Caco-2 (cell line): ENCODE measurements at places on chromosomes 2 and 18. TPM values are rescaled to one million over a fixed set of nuclear protein-coding genes. Genes with fewer than 3 reads are reported as not detected.

DNA sequence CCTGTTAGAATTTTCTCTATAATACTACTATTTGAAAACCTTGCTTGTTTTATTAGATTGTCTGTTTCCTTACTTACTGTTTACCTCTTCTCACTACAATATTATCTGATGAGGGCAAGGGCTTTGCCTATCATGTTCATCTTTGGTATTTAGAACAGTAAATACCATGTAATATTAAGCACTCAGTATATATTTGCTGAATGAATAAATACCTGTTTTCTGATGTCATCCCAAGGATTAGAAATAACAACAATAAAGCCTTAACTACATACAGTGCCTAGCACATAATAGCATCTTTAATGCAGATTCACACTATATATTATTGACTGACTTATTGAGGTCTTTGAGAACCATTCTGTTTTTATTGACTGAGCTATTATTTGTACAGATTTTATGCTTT lies 142.1 kb downstream of the TMEM247 start:
- no peak for DNase-seq
- H3K4me3 ChIP-seq: no peak overlapping the region
- no peaks in the 10 kb centered on the region for H3K27me3 ChIP-seq
- H3K4me1 ChIP-seq: peaks cover 8% of the 10 kb centered on the region; the same call in 1 of the 2 replicates

GRCh38 chr2:126863336-126864015 lies 35.2 kb upstream of the TEX51 start:
- DNase-seq: no peak
- no peaks in the 10 kb centered on the region for H3K4me1 ChIP-seq
- no peak overlapping the region for H3K27ac ChIP-seq
- no peaks in the 10 kb centered on the region for H3K27me3 ChIP-seq

- no peaks in the 10 kb centered on the region for H3K27me3 ChIP-seq
- no peaks in the 10 kb centered on the region for H3K4me1 ChIP-seq
- no peak overlapping the region for H3K4me3 ChIP-seq
Measured at GRCh38 chr18:48017635-48018034, 87.2 kb upstream of the SMAD2 start.

DNA sequence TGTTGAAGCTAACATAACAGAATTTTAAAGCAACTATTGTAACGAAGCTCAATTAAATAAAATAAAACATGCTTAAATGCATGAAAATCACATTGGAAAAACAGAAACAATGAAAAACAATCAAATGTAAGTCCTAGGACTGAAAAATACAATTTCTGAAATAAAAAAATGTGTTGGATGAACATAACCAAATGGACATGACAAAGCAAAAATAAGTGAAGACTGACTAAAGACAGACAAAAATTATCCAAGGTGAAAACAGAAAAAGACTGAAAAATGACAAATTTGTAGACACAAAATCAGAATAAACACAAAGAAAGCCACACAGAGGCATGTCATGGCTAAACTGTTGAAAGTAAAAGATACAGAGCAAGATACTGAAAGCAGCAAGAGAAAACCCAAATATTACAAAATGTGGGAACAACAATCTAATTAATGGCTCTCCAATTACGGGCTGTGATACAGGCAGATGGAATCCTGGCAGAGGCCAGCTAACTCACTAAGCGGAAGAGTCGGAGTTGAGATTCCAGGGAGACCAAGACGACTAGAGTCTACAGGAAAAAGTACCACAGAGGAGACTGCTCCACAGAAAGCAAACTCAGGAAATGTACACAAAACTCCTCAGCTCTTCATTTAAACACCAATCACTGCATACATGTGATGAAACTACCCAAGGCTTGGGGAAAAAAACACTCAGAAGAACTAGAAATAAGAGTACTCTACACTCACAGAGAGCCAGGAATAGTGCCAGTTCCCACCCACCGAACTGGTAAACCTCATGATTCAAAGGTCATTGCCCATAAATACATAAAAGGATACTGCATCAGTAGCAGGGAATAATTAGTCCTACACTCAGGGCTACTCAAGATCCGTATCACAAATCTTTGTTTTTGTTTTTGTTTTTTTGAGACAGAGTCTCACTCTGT lies 83.6 kb downstream of the ATAD2B start:
- no peak overlapping the region for H3K4me3 ChIP-seq
- no peaks in the 10 kb centered on the region for H3K36me3 ChIP-seq
- no peak overlapping the region for H3K27ac ChIP-seq
- H3K4me1 ChIP-seq: no peaks in the 10 kb centered on the region
- no peak for DNase-seq

GRCh38 chr2:162210385-162210784 lies 32.9 kb downstream of the FAP start:
- no peaks in the 10 kb centered on the region for H3K27me3 ChIP-seq
- no peaks in the 10 kb centered on the region for H3K4me1 ChIP-seq
- no peak overlapping the region for H3K4me3 ChIP-seq
- H3K36me3 ChIP-seq: no peaks in the 10 kb centered on the region
- H3K27ac ChIP-seq: no peak overlapping the region

GRCh38 chr18:23416298-23416697 lies 36.8 kb upstream of the RIOK3 start:
- H3K27ac ChIP-seq: no peak overlapping the region
- no peaks in the 10 kb centered on the region for H3K4me1 ChIP-seq
- H3K27me3 ChIP-seq: no peaks in the 10 kb centered on the region
- no peak for DNase-seq

DNA sequence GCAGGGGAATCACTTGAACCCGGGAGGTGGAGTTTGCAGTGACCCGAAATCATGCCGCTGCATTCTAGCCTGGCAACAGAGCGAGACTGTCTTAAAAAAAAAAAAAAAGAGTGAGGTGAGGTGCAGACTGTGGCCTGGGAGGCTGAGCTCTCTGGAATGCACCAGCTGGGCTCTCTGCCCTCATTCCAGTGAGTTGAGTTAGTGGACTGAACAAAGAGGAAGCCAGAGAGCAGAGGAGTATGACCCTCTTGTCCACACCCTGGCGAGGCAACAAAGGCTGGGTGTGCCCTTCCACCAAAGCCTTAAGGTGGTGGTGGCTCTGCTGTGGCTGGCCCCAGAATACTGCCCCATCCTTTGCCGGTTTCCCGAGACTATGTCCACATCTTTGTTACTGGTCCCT lies 71.3 kb upstream of the ACKR3 start:
- H3K27ac ChIP-seq: no peak overlapping the region
- no peaks in the 10 kb centered on the region for H3K27me3 ChIP-seq
- no peaks in the 10 kb centered on the region for H3K36me3 ChIP-seq
- H3K4me1 ChIP-seq: no peaks in the 10 kb centered on the region
- no peak for DNase-seq

GRCh38 chr2:96772903-96773671 lies 12.4 kb downstream of the CNNM4 start:
- H3K27me3 ChIP-seq: no peaks in the 10 kb centered on the region
- H3K27ac ChIP-seq: peak overlapping the region; percentile 68
- DNase-seq: no peak
- peaks cover 19% of the 10 kb centered on the region for H3K4me1 ChIP-seq
- H3K36me3 ChIP-seq: no peaks in the 10 kb centered on the region

GRCh38 chr2:210577263-210578071 lies 21.1 kb downstream of the CPS1 start:
- DNase-seq: peak; percentile 31
- H3K27me3 ChIP-seq: no peaks in the 10 kb centered on the region
- no peak overlapping the region for H3K27ac ChIP-seq
- H3K36me3 ChIP-seq: no peaks in the 10 kb centered on the region

DNA sequence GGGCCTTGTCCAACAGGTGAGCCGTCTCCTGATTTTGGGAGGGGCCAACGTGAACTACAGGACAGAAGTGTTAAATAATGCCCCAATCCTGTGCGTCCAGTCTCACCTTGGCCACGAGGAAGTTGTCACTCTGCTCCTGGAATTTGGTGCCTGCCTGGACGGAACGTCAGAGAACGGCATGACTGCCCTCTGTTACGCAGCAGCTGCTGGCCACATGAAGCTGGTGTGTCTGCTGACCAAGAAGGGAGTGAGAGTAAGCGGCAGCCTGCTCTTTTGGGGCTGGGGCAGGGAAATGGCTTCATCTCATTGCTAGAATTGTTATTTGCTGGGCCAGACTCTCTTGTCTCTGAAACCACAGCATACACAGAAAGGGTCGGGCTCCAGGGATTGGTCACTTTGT lies 92.3 kb downstream of the WDSUB1 start:
- H3K27ac ChIP-seq: no peak overlapping the region
- H3K4me1 ChIP-seq: no peaks in the 10 kb centered on the region
- no peaks in the 10 kb centered on the region for H3K27me3 ChIP-seq
- H3K36me3 ChIP-seq: no peaks in the 10 kb centered on the region

- H3K27me3 ChIP-seq: no peaks in the 10 kb centered on the region
- H3K4me3 ChIP-seq: no peak overlapping the region
- peak overlapping the region; percentile 92 for H3K27ac ChIP-seq
- DNase-seq: no peak
Measured at GRCh38 chr2:203059567-203060240, 45.0 kb downstream of the NBEAL1 start.

DNA sequence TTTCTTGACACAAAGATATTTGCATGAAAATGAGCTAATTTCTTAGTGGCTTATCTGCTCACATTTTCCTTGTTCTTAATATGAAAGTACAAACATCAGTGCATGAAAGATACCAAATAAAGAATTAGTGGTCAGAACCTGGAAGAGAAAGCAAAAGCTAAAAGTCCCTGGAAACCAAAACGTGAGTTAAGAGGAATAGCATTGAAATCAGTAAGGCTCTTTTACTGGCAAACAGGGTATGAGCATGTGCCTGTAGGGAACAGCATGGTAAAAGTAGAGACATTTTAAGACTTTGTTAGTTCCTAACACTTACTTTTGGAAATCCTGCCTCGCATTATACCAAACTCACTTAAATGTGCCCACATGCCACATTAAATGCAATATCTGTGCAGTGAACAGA lies 31.9 kb upstream of the CWC22 start:
- H3K4me1 ChIP-seq: peaks cover 11% of the 10 kb centered on the region; the same call in 1 of the 2 replicates
- no peaks in the 10 kb centered on the region for H3K36me3 ChIP-seq
- no peak overlapping the region for H3K4me3 ChIP-seq
- H3K27me3 ChIP-seq: no peaks in the 10 kb centered on the region

DNA sequence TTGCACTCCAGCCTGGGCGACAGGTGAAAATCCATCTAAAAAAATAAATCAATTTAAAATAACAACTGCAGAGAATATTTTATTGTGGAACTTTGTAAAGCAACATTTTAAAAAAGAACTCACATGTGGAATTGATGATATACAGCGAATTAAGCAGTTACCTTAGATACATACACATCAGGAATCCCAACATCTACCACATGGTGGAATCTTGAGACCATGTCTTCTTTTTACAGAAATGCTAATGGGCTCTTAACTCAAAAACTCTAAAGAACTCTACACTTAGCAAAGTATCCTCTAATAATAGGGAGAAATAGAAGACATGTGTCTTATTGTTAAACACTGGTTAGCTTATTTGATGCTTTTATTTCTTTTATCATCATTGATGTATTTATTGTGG lies 373.6 kb downstream of the CDH7 start:
- no peak overlapping the region for H3K4me3 ChIP-seq
- no peaks in the 10 kb centered on the region for H3K27me3 ChIP-seq
- H3K27ac ChIP-seq: no peak overlapping the region
- no peaks in the 10 kb centered on the region for H3K36me3 ChIP-seq
- H3K4me1 ChIP-seq: no peaks in the 10 kb centered on the region
- DNase-seq: no peak

- no peaks in the 10 kb centered on the region for H3K27me3 ChIP-seq
- no peaks in the 10 kb centered on the region for H3K4me1 ChIP-seq
- H3K27ac ChIP-seq: no peak overlapping the region
- no peaks in the 10 kb centered on the region for H3K36me3 ChIP-seq
Measured at GRCh38 chr2:163919717-163920116, 183.9 kb upstream of the FIGN start.

DNA sequence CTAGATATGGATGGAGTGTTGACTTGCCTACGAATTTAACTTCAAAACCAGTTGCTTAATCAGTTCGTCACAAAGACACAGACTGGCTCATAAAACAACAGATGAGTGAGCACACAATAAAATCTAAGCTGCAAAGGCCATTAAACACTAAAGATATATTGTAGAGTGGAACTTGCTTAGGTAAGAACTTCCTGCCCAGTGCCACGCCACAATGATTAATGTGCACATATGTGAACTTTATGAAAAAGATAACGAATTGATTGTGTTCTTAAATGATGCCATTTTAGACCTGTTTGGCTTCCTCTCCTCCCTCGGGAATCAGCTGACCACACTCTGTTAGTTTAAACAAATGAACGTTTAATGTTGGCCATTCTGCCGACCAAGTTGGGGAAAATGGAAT lies 2031.3 kb upstream of the CELF4 start:
- H3K27me3 ChIP-seq: no peaks in the 10 kb centered on the region
- no peak overlapping the region for H3K27ac ChIP-seq
- DNase-seq: no peak
- no peak overlapping the region for H3K4me3 ChIP-seq

DNA sequence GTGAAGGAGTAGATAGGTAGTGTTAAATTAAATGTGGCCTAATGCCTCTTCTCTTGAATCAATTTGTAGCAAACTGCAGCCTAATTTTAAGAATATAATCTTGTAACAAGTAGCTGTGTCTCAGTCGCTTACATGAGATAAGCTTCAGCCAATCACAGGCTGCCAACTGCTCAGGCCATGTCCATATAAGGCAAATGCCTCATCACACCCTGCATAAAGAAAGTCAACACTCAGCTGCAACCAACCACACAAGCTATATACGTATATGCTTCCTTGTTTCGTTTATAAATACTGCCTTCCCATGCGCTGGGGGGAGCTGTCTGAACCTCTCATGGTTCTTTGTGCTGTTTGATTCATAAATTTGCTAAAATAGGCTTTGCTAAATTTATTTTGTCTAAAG lies 476.3 kb downstream of the TRIB2 start:
- no peak overlapping the region for H3K4me3 ChIP-seq
- H3K27me3 ChIP-seq: no peaks in the 10 kb centered on the region
- no peak for DNase-seq
- no peak overlapping the region for H3K27ac ChIP-seq
- H3K36me3 ChIP-seq: no peaks in the 10 kb centered on the region

- H3K4me3 ChIP-seq: no peak overlapping the region
- no peaks in the 10 kb centered on the region for H3K36me3 ChIP-seq
- DNase-seq: no peak
- no peaks in the 10 kb centered on the region for H3K4me1 ChIP-seq
- H3K27ac ChIP-seq: no peak overlapping the region
- no peaks in the 10 kb centered on the region for H3K27me3 ChIP-seq
Measured at GRCh38 chr2:56001947-56002346, 78.4 kb upstream of the EFEMP1 start.

PARD6G gene
- total RNA-seq: 1.0 and 1.3 TPM in 2 replicates

QPCT gene
- total RNA-seq: 4.7 and 6.3 TPM in 2 replicates

SULT6B1 gene
- total RNA-seq: not detected in 2 replicates

CFAP65 gene
- 0.34 and 0.77 TPM in 2 replicates for total RNA-seq

SGPP2 gene
- not detected in 2 replicates for total RNA-seq

TEX44 gene
- not detected in 2 replicates for total RNA-seq

LAMA3 gene
- 34.6 and 37.9 TPM in 2 replicates for total RNA-seq

RPRM gene
- total RNA-seq: not detected in 2 replicates
